ENCODE measurements at places on chromosomes 4 and X.

GRCh38 chr4:187478292-187479140 lies 517.1 kb upstream of the ZFP42 start:
- no peak for DNase-seq

GRCh38 chr4:7171191-7171900 lies 21.0 kb upstream of the SORCS2 start:
- DNase-seq: no peak

DNA sequence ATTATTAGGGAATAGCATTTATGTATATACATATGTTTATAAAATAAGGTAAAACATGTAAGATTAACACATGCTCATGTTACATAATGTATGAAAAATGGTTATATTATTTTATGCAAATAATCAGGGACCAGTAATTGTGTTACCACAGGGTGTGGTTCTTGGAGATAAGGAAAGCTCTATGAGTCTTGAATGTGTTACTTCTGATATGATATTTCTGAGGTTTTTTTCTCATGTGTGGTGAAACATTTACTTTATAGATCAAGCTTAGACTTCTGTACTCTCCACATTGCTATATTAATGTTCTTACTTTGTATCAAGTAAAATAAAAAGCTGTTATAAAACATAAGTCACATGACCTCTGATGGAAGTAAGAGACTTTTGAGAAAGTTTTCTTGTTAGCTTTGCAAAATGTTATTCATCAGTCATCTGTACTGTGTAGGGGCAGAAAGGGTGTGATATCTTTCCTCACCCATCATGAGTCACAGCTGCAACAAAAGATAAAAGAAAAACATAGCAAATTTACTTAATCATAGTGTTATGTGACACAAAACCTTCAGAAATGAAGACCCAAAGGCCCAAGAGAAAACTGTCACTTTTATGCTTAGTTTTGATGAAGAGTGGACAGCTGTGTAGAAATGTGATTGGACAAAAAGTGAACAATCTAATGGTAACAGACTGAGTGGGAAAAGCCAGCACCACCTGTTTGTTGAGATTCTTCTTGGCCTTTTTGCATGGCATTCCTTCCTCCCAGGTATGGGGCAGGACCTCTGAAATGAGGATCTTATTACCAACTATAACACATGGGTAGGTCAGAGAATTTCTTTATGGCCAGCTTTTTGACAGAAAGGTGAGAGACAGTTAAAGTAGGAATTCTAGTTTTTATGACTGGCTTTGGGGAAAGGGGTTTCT lies 632.3 kb downstream of the PDHA2 start:
- no peak for DNase-seq

DNA sequence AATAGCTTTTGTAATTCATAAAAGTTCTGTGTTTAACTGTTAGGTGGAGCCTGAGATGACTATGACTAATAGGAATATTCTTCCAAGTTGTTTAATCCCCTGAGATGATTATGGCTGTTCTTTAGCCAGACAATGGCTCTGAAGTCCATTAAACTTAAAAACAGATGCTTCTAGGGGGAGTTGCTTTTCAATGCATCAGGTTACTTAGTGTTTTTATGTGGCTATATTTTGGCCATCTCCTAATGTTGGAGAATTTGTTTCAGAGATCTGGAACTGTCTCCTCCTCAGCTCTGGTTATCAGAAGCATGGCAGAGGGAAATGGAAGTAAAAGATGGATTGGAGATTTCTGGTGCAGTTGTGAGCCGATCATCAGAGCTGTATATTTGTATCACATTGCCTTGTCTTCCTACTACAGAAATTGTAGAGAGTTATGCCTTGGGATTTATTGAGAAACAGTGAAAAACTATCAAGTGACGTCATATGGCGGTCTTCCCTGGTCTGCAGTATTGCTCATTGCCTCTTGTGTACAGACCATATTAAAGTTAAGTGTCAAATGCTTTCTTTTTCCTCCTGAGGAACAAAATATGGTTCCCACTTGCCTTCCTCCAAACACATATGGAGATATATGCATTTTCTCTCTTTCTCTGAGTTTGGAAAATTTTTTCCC lies 29.8 kb downstream of the SGMS2 start:
- no peak for DNase-seq

- no peak for DNase-seq
Measured at GRCh38 chrX:2931612-2932011, 2.5 kb upstream of the ARSD start.

GRCh38 chrX:122625239-122625638 lies 558.8 kb upstream of the GRIA3 start:
- no peak for DNase-seq

- no peak for DNase-seq
Measured at GRCh38 chr4:41753942-41754341, 5.4 kb upstream of the PHOX2B start.

DNA sequence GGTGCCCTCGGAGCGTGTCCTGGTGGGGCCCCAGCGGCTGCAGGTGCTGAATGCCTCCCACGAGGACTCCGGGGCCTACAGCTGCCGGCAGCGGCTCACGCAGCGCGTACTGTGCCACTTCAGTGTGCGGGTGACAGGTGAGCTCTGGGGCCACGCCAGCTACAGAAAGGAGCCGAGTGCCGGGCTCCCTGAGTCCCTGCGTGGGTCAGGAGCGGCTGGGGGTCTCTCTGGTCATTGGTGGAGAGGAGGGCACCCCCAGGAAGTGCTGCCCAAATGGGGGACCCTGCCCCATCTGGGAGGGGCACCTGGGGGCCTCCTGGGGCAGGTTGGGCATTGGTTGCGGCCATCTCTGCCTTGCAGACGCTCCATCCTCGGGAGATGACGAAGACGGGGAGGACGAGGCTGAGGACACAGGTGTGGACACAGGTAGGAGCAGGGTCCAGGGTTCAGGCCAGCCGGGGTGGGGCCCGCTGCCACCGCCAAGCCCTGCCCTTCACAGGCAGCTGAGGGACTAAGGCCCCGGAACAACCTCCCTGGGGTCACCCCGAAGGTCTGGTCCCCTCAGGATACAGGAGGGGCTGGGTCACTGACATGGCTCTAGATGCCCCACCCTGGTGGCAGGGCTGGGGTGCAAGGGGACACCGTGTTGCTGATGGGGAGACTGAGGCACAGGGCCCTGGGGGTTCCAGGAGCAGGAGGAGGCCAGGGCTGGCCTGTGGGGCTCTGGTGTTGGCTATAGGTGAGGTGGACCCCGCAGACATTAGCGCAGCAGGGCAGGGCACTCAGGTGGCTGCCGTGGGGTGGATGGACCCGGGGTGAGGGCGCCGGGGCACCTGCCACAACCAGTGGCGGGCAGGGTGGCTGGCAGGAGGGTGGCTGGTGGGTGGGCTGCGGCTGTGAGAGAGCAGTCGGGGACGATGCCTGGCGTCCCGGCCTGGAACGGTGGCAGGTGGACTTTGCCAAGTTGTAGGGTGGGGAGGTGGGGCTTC lies 6.6 kb downstream of the FGFR3 start:
- no peak for DNase-seq
